Hepatic stellate cell (primary cell): ENCODE measurements at places on chromosomes 3 and 15.

DNA sequence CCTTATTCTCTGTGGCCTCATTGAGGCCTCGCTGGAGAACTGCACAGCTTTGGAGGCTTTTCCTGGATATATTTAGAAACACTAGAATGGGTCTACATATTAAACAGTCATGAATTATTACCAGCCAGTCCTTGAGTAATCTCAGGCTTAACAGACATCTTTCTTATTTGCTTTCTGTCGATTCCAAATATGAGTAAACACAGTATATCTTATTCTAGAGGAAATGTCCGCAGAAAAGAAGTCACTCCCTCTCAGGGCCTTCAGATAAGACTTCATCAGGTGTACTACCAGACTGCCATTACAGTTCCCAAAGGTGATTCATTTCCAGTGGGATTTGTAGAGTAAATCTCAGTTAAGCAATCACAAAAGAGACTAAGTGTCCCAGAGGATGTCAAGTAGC lies 310.7 kb downstream of the RBMS3 start:
- no peak for DNase-seq

DNA sequence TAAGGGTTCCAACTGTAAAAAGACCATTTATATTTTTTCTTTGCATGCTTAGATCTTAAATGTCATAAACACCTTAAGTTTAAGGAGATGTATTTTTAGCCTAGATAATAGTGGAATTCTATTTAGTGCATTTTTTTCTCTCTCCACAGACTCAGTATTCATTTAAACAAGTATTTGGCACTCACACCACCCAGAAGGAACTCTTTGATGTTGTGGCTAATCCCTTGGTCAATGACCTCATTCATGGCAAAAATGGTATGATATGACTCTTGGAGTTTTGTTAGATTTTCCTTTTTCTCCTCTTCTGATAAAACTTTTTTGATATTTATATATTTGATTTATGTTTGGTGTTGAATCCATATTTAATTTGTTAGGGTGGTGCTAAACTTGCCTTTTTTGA lies 7.3 kb downstream of the KIF23 start:
- no peak for DNase-seq

DNA sequence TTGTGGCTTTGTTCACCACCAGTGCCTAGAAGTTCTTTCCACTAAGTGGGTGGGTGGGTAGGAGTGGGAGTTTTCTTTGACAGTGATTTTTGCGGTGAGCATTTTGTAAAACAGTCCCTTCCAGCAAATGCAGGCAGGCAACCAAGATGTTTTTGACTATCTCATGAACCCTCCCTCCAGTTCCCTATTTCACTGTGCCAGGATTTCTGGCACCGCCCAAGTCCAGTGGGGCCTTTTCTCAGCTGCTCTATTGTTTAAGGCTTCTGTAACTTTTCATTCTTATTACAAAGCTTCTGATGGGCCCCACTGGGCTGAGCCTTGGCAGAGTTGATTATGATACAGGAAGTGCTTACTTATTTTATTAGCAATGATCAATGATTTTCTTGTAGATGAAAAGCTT lies 236.0 kb downstream of the EDEM1 start:
- DNase-seq, result no peak

DNA sequence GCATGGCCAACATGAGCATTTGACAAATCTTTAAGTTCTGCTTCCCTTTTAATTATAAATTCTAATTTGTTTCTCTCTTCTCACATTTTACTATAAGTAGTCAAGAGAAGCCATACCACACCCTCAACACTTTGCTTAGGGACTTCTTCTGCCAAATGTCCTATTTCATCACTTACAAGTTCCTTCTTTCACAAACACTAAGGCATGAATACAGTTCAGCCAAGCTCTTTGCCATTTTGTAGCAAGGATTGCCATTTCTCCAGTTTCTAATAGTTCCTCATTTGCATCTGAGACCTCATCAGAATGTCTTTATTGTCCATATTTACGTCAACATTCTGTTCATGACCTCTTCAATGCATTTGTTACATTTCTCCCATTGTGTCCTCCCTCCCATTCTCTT lies 29.4 kb downstream of the SLC22A14 start:
- no peak for DNase-seq

DNA sequence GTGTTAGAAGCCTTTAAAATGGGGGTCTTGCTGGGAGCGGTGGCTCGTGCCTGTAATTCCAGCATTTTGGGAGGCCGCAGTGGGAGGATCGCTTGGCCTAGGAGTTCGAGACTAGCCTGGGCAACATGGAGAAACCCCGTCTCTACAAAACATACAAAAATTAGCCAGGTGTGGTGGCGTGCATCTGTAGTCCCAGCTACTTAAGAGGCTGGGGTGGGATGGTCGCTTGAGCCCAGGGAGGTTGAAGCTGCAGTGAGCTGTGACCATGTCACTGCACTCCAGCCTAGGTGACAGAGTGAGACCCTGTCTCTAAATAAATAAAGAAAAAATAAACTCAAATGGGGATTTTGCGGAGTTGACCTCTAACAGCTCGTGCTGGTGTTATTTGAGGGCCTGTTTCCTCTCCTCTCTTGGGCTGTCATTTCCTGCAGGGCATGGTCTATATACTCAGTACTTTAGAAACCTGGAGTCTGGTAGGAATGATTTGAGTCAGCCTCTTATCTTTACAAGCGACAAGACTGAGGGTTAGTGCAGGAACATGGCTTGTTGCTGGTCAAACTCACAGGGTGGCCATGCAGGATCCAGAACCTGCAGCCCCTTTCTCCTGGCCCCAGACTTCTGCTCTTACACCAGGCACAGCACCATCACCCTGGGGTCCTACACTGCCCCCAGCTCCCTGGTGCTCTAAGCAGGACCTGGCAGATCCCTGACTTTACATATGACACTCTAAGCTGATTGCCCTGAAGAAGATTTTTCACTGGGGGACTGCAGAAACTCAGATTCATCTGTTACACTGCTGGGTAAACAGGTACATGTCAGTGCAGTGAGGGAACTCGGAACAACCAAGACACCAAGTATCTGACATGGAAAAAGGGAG lies 15.1 kb downstream of the EHD4 start:
- DNase-seq, result no peak

GRCh38 chr3:71584394-71585011 lies 975 bp upstream of the FOXP1 start:
- DNase-seq, result peak; percentile 50

GRCh38 chr3:52742418-52743041 lies 28.2 kb downstream of the NEK4 start:
- DNase-seq, result peak; percentile 50
